ENCODE measurements at places on chromosomes 1 and 21. TPM values are rescaled to one million over a fixed set of nuclear protein-coding genes. Genes with fewer than 3 reads are reported as not detected.

The FNDC5 gene
- total RNA-seq: 18.8 TPM

The EEIG2 gene
- total RNA-seq: 13.5 TPM

- no peak for DNase-seq
These were observed 24.4 kb downstream of the FAAP20 start for GRCh38 chr1:2170211-2170610.

DNA sequence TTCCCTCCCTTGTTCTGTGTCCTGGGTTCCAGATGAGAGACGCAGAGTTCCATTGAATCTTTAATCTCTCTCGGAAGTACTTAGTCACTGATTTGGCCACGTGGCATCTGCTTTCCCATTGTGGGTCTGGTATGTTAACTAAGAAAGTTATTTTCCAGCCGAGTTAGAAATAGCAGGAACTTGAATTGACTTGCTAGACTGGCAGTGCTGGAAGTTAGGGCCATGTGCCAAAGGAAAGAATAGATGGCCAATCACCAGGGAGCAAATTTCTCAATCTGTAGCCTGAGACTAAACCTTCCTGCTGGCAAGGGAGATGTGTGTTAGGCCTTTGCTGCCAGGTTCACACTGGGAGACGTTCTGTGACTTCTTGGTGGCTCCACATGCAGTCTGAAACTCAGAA is 24.2 kb upstream of the SLFNL1 start:
- peak; percentile 56 for DNase-seq

DNA sequence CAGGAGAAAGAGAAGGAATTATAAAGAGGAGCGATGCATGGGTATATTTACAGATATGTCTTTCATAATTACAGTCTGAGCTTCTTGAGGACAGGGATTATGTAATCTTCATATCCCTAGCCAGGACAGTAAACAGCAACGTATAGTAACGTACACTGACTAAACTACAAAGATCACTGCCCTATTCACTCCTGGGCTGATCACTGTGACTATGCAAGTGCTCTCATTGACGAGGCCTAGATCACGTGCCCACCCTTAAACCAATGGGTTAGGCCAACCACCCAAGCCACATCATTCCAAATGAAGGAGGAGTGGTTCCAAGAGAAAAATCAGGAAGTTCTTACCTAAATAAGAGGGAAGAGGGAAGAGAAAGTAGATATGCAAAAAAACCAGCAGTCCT is 18.5 kb downstream of the PIK3R3 start:
- DNase-seq: no peak

The CYP4A11 gene
- total RNA-seq: not detected

The TLCD4 gene
- 8.0 TPM for total RNA-seq
